Body of pancreas (tissue), 4 donors: ENCODE measurements at places on chromosomes 3 and 15.
A peak's percentile ranks its signal among the peaks of the same experiment; 100 is the strongest.

- no peak for DNase-seq
These were observed 914.0 kb upstream of the ALCAM start for GRCh38 chr3:104452697-104453096.

DNA sequence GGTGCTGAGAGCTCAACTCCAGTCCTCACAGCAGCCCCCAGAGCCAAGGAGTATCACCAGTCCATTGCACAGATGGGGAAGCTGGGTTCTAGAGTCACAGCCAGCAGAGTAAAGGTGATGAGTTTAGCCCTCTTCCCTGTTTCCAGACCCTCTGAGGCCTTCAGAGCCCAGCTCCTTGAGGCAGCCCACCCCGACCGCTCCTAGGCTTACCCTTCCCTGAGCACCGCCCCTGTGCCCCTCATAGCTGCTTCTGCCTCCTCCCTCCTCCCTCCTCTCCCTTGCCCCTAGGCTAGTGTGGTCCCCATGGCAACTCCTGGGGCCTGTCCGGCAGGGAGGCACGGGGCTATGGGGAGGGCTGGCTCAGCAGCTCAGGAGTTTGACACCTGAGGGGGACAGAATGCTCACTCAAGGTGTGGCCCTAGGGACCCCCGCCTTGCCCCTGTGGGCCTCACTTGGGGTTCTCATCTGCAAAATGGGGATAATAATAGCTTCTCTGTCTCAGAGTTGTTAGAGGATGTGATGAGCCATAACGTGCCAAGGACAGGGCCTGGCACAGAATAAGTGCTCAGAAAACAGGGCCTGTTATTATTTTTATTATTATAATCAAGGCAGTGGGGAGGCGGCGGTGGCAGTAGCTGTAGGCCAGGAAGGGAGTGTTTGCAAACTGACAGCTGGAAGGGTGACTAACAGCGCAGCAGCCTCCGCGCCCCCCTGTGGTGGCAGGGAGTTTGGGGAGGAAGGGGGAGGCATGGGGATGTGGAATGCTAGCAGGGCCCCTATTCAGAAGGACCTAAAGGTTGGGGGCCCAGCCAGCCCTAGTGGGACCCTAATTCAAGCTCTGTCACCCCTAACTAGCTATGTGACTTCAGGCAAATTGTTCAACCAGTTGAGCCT, 11.5 kb downstream of the CSK start:
- DNase-seq = no peak

DNA sequence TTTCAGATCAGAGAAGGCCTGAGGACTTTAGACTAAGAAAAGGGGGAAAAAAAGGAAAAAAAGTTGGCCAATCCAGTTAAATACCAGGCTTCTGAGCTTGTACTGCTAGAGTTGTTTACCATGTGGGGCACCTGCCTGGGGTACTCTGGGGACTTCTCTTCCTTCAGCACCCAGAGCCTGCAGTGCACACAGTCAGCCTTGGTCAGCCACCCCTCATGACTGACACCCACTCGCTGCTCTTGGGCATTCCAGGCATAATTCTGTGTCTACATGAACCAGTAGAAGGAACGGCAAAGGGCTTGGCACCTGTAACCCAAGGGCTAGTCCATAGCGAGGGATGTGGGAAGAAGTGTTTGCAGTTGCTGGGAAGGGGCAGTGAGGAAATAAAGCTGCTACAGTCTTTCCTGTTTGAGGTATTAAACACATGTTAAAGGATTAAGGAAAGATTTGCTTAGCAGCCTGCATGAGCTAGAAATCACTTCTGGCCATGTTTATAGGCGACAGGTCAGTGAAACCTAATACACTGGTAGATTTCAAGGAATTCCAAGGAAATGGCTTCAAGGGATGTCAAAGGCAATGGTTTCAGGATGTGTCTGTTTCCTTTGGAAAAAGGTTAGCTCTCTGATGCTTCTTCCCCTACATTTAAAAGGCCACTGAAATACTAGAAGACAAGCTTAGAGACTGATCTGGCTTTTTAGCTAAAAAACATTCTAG, 232.5 kb downstream of the CHST2 start:
- no peak for DNase-seq

DNA sequence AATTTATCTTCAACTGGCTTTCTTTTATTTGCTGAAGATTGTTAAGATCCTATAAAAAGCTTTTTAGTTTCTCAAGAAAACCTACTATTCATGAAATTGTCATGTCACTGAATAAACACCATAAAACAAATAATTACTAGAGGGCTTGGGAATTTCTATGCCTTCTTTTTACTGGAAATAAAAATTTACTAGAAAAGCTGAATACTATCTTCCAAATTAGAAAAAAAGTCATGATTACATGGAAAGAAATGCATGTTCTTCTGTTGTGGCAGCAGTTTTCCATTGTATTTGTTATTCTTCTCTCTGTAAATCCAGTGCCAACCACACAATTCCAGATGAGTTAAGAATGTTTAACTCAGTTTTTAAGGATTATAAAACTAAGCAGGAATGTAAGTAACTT, 153.8 kb downstream of the RAP2B start:
- no peak for DNase-seq

- no peak for DNase-seq
These were observed 23.6 kb downstream of the ZBTB38 start for GRCh38 chr3:141391991-141392316.

GRCh38 chr3:73621388-73621787, 3.4 kb downstream of the PDZRN3 start:
- DNase-seq = no peak

DNA sequence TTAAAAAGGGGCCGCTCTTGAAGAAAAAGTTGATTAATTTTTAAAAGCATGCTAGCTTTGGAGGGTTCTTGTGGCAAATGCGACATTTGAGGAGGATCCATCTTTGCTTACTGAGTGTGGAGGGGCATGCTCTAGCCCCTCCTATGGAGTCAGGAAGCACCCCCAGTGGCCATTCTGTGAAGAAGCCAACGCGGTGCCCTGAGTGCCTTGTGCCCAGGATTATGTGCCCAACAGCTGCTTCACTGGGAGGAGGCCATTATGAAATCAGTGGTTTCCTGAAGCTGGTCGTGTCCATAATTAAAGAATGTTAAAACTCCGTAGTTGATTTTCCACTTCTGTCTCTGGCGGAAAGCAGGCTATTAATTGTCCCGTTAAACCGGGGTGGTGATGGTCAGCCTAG, 69.1 kb upstream of the TNFAIP8L3 start:
- no peak for DNase-seq

DNA sequence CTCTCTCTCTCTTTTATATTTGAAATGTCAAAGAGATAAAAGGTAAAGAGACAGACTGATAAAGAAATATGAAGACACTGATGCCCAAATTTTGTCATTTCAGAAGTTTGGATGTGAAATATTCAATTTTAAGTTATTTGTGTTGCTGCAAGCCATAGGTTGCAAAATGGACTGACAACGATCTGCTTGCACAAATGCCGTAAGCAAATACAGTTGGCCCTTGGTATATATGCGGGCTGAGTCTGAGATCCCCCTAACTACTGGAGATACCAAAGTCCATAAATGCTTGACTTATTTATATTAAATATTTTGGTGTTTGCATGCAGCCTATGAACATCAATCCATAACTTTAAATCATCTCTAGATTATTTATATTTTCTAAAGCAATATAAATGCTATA, 1459.1 kb upstream of the ALCAM start:
- DNase-seq = no peak

DNA sequence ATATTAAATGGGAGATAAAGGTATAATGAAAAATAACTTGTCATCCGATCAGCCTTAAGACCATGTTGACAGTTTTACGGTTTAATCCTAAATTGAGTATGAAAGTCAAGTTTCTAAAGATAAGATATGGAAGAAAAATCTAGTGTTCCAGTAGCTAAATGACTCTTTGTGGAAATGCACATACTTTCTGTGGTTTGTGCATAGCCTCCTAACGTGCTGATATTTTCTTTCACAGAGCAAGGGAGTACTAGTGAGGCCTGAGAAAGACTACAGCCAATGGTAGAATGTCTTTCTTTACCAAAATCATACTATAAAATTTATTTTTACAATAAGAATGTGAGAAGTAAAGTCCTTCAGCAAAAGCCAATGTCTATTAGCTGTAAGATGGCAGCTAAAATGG, 430.6 kb upstream of the RGMA start:
- no peak for DNase-seq

DNA sequence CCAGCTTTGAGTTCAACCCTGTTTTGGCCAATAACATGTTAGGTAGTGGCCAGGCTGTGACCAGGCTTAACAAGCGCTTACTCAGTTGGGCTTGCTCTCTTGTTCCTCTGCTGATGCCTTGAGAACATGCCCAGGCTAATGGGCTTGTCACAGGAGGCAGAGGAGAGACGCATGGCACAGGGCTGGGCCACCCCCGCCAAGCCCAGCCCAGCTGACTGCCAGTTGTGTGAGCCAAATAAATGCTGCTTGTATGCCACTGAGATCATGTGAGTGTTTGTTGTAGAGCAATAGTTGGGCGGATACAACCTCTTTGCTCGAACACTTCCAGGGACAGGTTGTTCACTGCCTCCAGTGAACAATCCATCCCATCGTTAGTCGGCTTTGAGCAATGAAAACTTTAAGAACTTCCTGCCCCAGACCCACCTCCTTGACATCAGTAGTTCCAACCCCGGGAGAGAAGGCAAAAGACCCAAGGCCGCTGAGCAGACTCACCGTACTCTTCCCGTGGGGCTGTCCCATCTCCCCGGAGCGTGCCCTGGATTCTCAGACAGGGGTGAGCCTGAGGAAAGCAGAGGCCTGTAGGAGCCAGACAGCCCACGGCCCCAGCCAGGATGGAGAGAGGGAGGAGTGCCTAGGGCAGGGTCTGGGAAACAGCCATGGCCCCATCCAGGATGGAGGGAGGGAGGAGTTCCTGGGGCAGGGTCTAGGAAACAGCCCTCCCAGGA, 4.1 kb downstream of the PLA2G4F start:
- DNase-seq = no peak

DNA sequence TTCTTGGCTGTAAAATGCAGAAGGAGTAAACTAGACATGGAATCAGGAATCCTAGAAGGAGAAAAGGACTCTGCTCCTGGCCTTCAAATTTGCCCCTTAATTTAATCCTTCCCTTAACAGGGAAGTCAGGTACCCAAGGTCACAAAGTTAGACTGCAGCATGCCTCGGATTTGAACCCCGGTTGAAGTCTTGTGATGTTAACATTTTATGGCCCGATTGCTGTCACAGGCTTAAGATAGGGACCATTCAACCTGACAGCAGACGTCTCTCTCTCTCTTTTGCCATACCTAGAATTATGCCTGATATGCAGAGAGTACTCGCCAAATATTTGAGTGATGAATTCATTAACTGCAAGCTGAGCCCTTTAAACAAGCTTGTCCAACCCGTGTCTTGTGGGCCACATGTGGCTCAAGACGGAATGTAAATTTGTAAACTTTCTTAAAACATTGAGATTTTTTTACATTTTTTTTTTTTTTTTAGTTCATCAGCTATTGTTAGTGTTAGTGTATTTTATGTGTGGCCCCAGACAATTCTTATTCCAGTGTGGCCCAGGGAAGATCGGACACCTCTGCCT, 217.2 kb downstream of the THSD4 start:
- no peak for DNase-seq

DNA sequence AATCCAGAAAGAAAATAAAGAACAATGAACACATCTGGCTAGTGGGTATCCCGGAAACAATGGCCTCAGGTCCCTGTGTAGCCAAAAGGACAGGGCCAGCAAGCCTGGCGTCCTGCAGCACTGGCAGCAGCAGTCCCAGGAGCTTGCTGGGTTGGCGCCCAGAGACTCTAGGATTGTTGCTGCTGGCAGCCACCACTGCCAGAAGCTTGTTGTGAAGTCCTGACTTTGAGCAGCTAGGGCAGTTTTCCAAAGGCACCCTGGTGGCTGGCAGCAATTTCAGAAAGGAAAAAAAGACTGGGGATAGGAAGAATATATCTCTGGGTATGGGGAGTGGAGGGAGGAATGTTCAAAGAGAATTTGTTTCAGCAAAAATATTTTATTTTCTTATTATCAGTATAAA, 11.3 kb downstream of the SHQ1 start:
- DNase-seq = peak; percentile 79

DNA sequence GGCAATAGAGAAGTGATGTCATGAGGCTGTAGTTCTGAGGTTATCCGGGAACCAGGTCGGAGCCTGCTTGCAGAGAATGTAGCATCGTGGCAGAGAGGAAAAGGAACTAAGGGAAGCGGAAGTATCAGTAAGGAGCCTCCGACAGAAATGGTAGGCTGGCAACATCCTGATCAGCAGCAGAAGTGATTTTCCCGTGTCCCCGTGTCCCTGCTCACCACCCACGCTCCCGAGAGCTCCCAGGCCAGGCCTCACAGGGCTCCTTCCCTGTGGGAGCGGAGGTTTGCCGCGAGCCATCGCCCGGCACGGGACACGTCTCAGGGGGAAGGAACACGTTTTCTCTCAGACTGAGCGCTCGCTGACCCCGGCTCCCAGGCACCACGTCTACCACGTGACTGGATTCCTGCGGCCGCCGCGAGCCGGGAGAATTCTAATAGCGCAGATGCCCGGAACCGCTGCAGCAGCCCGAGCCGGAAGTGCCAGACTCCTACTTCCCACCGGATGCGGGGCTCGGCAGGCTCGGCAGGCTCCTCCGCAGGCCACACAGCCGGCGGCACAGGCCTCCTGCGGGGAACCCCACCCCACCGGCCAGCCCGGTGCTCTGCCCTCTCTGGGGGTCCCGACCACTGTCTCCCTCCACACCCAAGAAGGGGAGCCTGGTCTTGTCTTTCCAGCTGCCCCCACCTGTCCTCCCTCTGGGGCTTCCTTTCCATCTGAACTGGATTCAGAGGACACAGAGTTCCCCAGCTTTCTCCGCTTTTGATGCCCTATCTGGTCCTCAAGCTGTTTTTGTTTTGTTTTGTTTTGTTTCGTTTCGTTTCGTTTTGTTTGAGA, 99.3 kb downstream of the BDH1 start:
- peak; percentile 83 for DNase-seq

DNA sequence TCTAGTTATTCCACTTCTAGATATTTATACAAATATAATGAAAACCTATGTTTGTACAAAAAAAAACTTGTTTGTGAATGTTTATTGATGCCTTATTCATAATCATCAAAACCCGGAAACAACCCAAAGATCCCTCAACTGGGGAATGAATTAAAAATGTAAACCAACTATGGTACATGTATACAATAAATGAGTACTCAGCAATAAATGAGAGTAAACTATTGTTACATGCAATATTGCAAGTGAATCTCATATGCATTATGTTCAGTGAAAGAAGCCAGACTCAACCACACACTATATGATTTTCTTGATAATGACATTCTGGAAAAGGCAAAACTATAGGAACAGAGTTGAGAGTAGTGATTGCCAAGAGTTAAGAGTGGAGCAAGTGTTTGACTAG, 12.3 kb downstream of the ZNF860 start:
- DNase-seq = no peak

- peak; percentile 50 for DNase-seq
These were observed 83.7 kb upstream of the NEO1 start for GRCh38 chr15:72968531-72968922.

DNA sequence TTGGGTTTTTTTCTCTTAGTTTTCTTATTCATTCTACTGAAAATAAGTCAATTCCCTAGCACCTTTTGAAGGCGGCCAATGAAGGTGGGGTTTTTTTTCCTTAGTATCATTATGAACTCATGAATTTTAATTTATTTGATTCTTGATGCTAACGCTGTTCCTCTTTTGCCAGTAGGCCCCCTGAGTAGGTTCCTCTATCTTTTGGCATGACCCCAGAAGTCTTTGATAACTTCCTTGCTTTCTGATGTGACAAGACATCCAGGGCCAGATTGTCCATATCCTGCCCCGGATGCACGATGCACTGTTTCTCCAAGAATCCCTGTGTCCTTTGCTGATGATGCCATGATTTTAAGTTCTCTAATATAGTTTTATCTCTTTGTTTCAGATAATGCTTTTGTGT, 20.6 kb downstream of the LRRK1 start:
- no peak for DNase-seq
